ENCODE measurements at places on chromosomes 13 and 19.

DNA sequence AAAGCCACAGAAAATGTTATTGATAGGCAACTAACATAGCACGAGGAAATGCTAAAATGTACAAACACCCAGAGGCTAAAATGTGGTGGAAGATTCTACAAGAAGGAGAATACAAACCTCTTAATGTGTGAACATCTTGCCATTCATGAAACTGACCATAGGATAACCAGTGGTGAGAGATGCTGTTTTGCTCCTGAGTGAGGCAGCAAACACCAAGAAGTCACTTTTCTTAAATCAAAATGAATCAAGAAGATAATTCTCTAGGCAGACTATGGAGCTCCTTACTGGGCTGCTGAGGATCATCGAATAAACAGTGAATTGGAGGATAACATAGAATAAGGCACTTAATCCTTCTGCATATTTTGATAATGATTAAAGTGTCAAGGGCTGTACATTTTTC lies 375.4 kb upstream of the SLITRK6 start:
- DNase-seq, result no peak

DNA sequence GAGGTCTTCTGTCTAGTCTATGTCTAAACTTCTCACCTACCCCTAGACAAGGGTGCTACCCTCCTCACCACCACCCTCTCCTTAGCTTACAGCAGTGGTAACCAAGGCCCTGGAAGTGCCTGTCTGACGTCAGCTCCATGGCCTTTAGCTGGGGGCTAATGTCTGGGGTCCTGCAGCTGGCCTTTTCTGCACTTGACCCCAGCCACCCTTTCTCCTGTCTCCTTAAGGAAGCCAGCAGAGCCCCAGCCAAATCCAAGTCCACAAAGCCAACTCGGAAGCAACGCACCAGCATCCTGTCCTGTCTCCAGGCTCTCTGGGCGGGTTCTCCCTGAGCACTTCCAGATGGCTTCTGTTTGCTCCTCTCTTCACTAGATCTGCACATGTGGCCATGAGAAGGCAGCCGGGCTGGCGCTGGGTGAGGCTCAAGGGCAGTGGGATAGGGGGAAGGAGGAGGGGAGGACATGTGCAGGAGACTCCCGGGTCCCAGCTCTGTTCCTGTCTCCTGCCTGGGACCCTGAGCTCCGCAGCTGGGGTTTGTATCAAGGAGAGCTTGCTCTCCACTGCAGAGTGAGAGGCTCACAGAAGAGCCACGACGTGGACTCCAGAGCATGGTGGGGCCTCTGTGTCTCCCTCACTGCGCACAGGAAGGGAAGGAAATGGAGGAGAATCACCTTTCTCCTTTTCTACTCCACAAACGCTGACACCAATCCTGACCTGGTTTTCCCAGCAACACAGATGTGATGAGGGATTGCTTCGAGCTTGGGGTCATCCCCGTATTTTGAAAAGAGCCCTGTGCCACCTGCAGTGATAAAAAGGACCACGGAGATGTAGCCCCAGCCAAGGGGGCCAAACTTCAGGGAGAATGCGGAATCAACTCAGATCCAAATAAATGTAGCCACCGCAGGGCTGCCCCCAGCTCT lies 204.2 kb downstream of the USP12 start:
- DNase-seq, result no peak

- DNase-seq, result no peak
These were observed 172.0 kb downstream of the DLEU7 start for GRCh38 chr13:50671497-50671850.

DNA sequence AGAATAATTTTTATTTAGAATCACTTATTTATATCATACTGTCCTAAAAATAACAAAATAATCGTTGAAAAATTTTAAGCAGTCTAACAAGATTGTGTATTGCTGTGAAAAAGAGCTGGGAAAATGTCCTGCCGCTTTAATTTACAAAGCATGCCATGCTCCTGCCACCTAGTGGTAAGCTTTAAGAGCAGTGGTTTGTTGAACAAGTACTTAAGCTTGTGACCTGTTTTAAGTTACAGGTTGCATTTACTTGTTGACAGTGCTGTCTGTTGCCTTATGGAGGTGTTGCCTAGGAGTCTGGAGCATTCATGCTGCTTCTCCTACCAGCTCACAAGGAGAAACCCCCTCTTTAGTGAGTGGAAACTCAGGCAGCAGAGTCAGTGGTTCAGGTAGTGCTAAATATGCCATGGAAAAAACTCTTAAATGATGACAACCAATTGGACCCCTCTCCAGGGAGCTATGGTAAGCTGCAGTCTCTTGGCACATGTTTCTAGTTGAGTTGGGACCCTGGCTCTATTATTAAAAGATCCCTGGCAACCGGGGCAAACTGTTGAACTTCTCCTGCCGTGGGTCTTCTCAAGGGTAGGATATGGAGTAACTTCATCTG lies 68.4 kb downstream of the SPATA13 start:
- DNase-seq, result peak; percentile 35

- no peak for DNase-seq
These were observed 1925.2 kb downstream of the OLFM4 start for GRCh38 chr13:54953786-54954185.

Measured in central memory CD4-positive, alpha-beta T cell (primary cell).